ENCODE measurements at places on chromosomes 7 and 10. TPM values are rescaled to one million over a fixed set of nuclear protein-coding genes. Genes with fewer than 3 reads are reported as not detected.

GRCh38 chr7:135366843-135367508 lies 133.3 kb downstream of the STRA8 start:
- DNase-seq = no peak
- H3K4me3 ChIP-seq = no peak overlapping the region
- peaks cover 8% of the 10 kb centered on the region for H3K36me3 ChIP-seq
- no peaks in the 10 kb centered on the region for H3K27me3 ChIP-seq

DNA sequence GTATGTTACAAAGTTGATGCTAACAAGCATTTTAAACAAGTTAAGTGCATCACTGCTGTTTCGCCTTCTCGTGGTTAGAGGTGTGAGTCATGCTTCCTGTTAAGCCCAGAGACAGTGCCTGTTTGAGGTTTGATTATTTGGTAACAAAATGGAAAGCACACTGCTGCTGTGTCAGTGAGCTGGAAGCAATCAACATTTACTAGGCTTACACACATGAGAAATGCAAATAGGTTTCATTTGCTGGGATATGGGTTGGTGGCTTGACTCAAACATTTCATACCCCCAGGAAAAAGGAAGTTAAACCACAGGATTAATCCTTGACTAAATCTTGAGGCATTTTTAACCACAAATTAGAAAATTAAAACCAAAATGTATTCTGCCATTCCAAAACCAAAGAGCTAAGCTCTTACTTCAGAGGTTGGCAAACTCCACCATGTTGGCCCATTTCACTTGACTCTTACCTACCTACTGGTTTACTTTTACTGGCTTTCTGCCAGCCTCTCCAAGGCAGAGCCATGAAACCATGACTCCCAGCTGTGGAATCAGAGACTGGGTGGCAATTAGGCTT lies 139.2 kb downstream of the ETV1 start:
- no peaks in the 10 kb centered on the region for H3K36me3 ChIP-seq
- no peaks in the 10 kb centered on the region for H3K27me3 ChIP-seq
- H3K27ac ChIP-seq = no peak overlapping the region
- DNase-seq = peak; percentile 9

- peak overlapping the region; percentile 82 for H3K4me3 ChIP-seq
- no peaks in the 10 kb centered on the region for H3K36me3 ChIP-seq
- DNase-seq = peak; percentile 15
- peak overlapping the region; percentile 58 for H3K27ac ChIP-seq
- no peaks in the 10 kb centered on the region for H3K27me3 ChIP-seq
Observed at GRCh38 chr7:120273476-120273975, 551 bp downstream of the KCND2 start.

DNA sequence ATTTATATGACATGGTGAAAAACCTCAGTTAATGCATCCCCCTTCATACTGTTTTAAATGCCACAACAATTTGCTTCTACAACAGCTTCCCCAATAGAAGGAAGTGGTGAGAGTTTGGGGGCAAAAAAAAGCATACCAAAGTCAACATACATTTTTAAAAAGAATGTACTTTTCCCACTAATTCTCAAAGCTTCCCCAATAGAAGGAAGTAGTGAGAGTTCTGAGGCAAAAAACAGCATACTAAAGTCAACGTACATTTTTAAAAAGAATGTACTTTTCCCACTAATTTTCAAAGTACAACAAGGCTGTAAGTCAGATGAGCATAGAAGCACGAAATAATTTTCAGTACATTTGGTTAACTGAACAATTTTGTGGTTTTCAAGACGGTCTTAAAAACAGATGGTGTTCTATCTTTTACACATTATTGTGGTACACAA lies 24.0 kb downstream of the WASL start:
- H3K4me3 ChIP-seq = no peak overlapping the region
- H3K4me1 ChIP-seq = peaks cover 12% of the 10 kb centered on the region
- H3K27me3 ChIP-seq = no peaks in the 10 kb centered on the region

LGI1 gene
- not detected for total RNA-seq

- no peak overlapping the region for H3K4me3 ChIP-seq
- 0 out of 2 replicates have a peak overlapping the region, but pooled peaks have one; percentile 1 for H3K27ac ChIP-seq
- H3K27me3 ChIP-seq = no peaks in the 10 kb centered on the region
- peaks cover 3% of the 10 kb centered on the region for H3K4me1 ChIP-seq
- no peaks in the 10 kb centered on the region for H3K36me3 ChIP-seq
Observed at GRCh38 chr7:25940086-25940906, 211.7 kb upstream of the NFE2L3 start.

GRCh38 chr7:29539471-29539870 lies 24.2 kb upstream of the PRR15 start:
- DNase-seq = no peak
- no peaks in the 10 kb centered on the region for H3K4me1 ChIP-seq
- H3K4me3 ChIP-seq = no peak overlapping the region

APBB1IP gene
- 67.0 TPM for total RNA-seq

DNA sequence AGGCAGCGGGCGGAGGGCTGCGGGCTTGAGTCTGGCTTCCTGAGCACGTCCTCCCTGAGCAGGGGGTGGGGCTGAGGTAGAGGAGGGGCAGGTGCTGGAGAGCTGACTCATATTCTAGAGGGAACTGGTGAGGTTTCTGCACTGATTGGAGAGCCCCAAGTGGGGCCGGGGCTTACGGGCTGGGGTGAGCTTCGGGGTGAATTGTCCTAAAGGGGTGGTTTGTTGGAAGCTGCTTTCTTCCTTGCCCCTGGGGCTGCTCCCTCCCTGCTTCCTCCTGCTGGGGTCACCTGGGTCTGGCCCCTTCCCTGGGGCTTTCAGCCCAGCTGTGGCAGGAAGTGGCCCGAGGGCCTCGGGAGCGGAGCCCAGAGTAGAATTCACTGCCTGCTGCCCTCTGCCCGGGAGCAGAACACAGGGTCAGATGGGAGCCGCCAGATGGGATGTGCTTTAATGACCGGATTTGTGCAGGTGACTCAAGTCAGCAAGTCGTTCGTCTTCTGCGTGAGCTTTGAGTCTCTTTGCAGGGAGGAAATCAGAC lies 48.6 kb downstream of the FAM20C start:
- H3K36me3 ChIP-seq = no peaks in the 10 kb centered on the region
- H3K4me3 ChIP-seq = no peak overlapping the region
- H3K27me3 ChIP-seq = no peaks in the 10 kb centered on the region
- H3K27ac ChIP-seq = no peak overlapping the region
- H3K4me1 ChIP-seq = no peaks in the 10 kb centered on the region

DNA sequence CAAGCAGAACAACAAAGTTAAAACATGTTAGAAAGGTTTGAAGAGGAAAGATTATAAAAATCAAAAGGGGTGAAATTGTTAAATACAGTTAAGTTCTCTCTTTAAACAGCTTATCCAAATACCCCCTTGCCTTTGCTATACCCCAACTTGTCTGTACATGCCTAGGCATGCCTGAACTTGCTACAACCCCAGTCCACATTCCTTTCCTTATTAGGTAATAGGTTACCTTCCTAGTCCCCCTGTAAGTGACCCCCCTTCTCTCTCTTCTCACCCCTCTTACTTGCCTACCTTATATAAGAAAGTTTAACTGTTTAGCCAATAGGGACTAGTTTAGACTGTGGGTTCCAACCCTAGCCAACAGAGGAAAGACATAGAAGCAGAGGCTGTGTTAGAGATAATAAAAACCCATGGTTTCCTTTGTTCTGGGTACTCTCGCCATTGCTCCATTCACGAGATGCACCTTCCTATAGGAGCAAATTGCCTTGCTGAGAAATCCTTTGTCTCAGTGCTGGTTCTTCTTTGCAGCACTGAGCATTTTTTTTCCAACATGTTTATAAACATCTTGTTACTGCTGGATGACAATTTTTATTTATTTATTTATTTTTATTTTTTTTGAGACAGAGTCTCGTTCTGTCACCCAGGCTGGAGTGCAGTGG lies 282.2 kb upstream of the GALNT17 start:
- H3K27ac ChIP-seq = no peak overlapping the region
- no peak overlapping the region for H3K4me3 ChIP-seq
- H3K4me1 ChIP-seq = no peaks in the 10 kb centered on the region
- no peaks in the 10 kb centered on the region for H3K36me3 ChIP-seq
- DNase-seq = no peak
- no peaks in the 10 kb centered on the region for H3K27me3 ChIP-seq

OR6V1 gene
- not detected for total RNA-seq

GRCh38 chr7:1534330-1535099 lies 4.0 kb downstream of the MAFK start:
- no peaks in the 10 kb centered on the region for H3K36me3 ChIP-seq
- peaks cover 13% of the 10 kb centered on the region for H3K4me1 ChIP-seq
- H3K27ac ChIP-seq = no peak overlapping the region
- H3K4me3 ChIP-seq = no peak overlapping the region
- H3K27me3 ChIP-seq = no peaks in the 10 kb centered on the region

ZNF735 gene
- total RNA-seq = not detected

- no peaks in the 10 kb centered on the region for H3K4me1 ChIP-seq
- no peak overlapping the region for H3K4me3 ChIP-seq
- DNase-seq = no peak
- H3K27ac ChIP-seq = no peak overlapping the region
- no peaks in the 10 kb centered on the region for H3K36me3 ChIP-seq
Observed at GRCh38 chr7:18430810-18431209, 64.7 kb upstream of the HDAC9 start.

GNGT1 gene
- not detected for total RNA-seq

RBM48 gene
- total RNA-seq = 8.5 TPM

DNA sequence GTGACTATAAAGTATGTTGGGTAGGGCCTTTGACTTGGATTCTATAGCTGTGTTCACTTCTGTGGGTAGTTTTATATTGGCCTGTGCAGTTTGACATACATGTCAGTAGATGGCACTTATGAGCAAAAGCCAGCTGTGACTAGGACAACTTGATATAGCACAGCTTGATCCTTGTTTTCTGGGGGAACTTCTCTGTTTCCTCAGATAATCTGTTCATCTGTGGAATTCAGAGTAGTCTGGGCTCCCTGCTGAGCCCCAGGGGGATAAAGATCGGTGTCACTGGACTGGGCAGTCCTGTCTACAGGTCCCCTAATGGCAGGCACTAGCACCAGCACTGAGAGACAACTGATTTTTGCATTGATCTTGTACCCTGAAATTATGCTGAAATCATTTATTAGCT lies 25.4 kb downstream of the CYP2C9 start:
- H3K27ac ChIP-seq = no peak overlapping the region
- H3K4me3 ChIP-seq = no peak overlapping the region
- H3K4me1 ChIP-seq = no peaks in the 10 kb centered on the region
- no peak for DNase-seq
- H3K27me3 ChIP-seq = no peaks in the 10 kb centered on the region
- no peaks in the 10 kb centered on the region for H3K36me3 ChIP-seq
